DMS79 (cell line): ENCODE measurements at places on chromosomes 12 and 14.
A peak's percentile ranks its signal among the peaks of the same experiment; 100 is the strongest.

DNA sequence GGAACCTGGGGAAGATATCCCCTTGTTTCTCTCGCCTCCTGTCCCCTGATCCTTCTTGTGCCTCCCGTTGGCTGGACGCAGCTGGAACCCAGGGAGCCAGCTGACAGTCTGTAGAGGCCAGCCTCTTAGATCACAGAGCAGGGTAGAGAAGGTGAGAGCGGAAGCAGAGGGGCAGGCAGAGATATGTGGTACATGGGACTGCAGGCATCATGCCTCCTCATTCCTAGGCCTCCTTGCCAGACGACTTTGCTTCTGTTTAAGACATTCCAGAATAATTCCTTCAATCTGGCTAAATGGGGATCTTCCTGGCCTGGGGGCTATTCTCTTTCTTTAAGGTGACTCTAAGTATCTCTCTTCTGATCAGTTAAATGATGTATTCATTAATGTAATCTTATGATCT lies 89.4 kb upstream of the MAX start:
- no peak for DNase-seq

DNA sequence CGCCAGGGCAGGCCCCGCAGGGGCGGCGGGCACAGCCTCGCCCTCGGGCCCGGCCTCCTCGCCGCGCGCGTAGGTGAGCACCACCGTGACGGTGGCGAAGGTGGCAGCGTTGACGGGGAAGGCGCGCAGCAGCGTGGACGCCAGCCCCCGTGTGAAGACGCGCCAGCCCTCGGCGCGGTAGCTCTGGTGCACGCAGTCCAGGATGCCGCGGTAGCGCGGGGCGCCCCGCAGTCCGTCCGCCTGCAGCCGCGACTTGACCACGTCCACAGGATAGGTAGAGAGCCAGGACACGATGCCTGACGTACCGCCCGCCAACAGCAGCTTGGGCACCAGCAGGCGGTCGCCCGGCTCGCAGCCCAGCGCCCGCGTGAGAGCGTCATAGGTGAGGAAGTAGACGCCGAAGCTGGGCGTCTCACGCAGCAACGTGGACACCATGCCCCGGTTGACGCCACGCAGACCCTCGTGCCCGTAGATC lies 13.9 kb downstream of the SLC25A29 start:
- no peak for DNase-seq

DNA sequence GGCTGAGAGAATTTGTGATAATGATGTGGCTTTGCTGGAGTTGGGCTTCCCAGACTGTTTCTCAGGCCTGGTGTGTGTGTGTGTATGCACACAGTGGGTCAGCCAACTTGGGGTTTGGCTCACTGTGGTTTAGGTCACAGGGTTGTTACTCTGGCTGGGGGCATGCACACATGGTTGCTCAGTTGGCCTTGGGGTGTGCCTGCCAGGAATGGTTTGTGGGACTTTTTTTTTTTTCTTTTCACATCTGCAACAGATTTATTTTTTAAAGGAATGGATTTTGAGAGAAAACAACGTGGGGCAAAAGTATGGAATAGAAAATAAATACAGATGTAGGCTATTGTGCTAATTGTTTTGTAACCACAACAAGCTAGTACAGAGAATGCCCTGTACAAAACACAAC lies 25.0 kb upstream of the GTF2A1 start:
- no peak for DNase-seq

GRCh38 chr12:87988534-87988933 lies 40.7 kb downstream of the C12orf50 start:
- no peak for DNase-seq

GRCh38 chr12:64070454-64070853 lies 151.6 kb downstream of the KICS2 start:
- no peak for DNase-seq

- peak; percentile 88 for DNase-seq
These were observed 46.7 kb downstream of the HSPB8 start for GRCh38 chr12:119225454-119225853.

DNA sequence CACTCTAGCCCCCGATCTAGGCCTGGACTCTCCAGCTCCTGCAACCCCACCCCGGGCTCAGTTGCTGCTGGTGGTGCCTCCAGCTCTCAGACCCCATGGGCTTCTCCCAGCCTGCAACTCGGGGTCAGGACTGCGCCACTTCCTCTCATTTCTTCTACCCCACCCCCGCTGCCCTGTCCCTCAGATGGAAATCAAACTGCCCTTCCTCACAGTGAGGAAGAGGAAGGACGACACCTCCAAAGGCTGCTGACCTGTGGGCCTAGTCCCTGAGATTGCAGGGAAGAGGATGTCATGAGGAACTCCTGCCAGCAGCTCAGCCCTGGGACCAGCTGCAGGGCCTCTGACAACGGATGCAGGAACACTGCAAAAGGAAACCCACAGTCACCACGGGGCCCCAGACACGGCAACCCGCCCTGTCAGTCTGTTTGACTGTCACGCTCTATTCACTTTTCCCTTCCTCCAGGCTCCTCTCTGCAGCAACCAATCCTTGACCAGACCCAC lies 29.3 kb upstream of the PNMA1 start:
- no peak for DNase-seq

DNA sequence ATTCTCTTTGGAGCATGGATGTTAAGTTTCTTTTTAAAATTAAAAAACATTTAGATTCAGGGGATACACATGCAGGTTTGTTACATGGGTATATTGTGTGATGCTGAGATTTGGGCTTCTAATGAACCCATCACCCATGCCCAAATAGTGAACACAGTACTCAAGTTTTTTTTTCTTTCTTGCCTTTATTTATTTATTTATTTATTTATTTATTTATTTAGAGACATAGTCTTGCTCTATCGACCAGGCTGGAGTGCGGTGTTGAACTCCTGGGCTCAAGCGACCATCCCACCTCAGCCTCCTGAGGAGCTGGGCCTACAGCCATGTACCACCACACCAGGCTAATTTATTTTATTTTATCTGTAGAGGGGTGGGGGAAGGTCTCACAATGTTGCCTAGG lies 2.2 kb upstream of the NCKAP1L start:
- DNase-seq, result no peak

GRCh38 chr12:114406316-114406983 lies 506 bp upstream of the TBX5 start:
- no peak for DNase-seq

GRCh38 chr12:77796775-77797174 lies 33.9 kb upstream of the NAV3 start:
- DNase-seq, result no peak

GRCh38 chr14:60510254-60510950 lies 1.5 kb downstream of the SIX6 start:
- DNase-seq, result no peak

DNA sequence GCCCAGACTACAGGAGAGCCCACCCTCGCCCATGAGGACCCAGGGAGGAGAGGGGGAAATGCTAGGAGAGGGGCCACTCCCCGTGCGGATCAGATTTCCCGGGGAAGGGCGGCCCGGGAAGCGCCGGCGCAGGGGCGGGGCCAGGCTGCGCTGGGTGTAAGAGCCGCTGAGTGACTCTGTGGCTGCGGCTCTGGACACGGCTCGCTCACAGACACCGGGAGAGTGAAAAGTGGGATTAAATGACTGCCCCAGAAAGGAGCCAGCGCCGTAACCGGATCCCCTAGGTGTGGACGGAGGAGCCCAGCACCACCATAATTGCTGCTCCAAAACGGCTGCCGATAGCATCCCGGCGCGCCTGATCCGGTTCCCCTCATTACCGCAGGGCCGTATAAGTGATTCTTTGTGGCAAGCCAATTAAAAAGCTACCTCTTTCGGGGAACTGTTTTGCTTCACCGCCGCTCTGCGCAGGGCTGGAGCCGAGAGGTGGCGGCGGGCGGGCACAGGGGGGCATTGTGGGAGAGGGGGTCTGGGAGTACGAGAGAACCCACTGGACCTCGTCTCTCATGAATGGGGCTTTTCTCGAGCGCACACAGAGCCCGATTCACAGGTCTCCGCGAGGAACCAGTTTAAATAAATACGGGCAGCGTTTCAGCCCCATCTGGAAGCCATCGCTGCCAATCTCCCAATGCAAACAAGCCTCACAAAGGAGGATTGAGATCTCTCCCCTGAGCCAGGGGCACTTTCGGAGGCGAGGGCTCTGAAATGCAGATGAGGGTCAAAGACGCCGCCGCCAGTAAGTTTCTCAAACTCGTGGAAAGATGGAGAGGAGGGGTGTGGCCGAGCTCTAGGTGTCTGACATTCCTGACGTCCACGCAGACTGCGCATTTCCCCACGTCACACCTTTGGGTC lies 2.5 kb downstream of the COL2A1 start:
- DNase-seq, result peak; percentile 36

GRCh38 chr14:91786188-91786587 lies 54.3 kb upstream of the CATSPERB start:
- DNase-seq, result no peak

- DNase-seq, result no peak
These were observed 940.2 kb upstream of the MDGA2 start for GRCh38 chr14:48615618-48616017.
